ENCODE measurements at places on chromosomes 5 and 9. TPM values are rescaled to one million over a fixed set of nuclear protein-coding genes. Genes with fewer than 3 reads are reported as not detected.

GRCh38 chr5:95331358-95331757 lies 46.5 kb upstream of the MCTP1 start:
- no peaks in the 10 kb centered on the region for H3K36me3 ChIP-seq
- no peaks in the 10 kb centered on the region for H3K4me1 ChIP-seq
- H3K4me3 ChIP-seq: no peak overlapping the region
- DNase-seq: no peak
- no peaks in the 10 kb centered on the region for H3K27me3 ChIP-seq

- H3K27me3 ChIP-seq: no peaks in the 10 kb centered on the region
- DNase-seq: no peak
- H3K27ac ChIP-seq: no peak overlapping the region
These were observed 32.9 kb upstream of the STX17 start for GRCh38 chr9:99873531-99873930.

GRCh38 chr9:127161081-127161624 lies 38.7 kb upstream of the ANGPTL2 start:
- H3K4me1 ChIP-seq: no peaks in the 10 kb centered on the region
- no peak for DNase-seq
- no peak overlapping the region for H3K4me3 ChIP-seq

DNA sequence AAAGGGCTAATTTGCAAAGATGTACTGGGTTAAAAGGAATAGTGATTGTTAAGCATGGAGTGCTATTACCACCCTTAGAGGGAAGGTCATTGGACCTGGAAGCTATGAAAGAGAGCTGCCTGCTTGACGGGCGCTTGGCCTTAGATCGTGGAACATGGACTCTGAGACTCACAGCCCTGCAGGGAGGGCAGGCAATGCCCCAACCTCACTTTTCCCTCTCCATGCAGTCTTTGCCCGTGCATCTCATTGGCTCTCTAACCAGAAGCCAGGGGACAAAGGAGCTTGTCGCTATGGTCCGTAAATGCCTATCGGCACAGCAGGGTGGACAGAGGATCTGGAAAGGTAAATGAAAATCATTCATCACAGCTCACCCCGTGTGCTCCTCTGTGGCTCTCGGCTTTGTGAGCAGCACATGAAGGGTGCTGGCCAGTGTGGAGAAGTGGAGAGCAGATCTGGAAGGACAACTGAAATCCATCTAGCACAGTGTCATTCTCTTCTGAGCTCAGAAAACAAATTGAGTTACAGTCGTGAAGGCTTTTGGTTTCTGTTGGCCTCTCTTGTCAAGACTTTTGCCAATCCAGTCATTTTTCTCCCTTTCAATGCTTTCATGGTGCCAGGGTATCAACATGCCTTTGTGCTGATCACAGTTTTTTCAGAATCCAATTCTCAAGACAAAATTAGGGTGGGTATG lies 186.2 kb downstream of the SNX18 start:
- H3K27ac ChIP-seq: no peak overlapping the region
- no peaks in the 10 kb centered on the region for H3K36me3 ChIP-seq
- no peak overlapping the region for H3K4me3 ChIP-seq
- DNase-seq: no peak
- H3K4me1 ChIP-seq: no peaks in the 10 kb centered on the region
- H3K27me3 ChIP-seq: no peaks in the 10 kb centered on the region

- H3K36me3 ChIP-seq: no peaks in the 10 kb centered on the region
- no peak for DNase-seq
- no peak overlapping the region for H3K27ac ChIP-seq
- H3K4me1 ChIP-seq: no peaks in the 10 kb centered on the region
These were observed 326.9 kb downstream of the ZNF608 start for GRCh38 chr5:124419531-124419930.

DNA sequence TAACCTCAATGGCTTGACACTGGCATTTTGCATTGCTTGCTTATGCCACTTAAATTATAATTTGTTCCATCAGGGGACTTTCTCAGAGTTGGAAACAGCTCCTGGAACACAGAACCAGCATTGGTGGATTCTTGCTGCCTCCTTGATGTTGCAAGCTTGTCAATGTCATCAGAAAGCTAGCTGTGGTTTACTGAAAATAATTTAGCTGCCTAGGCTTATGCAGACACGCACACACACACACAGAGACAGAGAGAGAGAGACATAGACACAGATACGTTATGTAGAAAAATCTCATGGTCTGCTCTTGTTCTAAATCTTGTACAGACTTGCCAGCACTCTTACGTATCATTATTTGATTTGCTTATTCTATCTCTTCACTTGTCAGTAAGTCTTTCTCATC lies 78.0 kb downstream of the HMHB1 start:
- H3K4me1 ChIP-seq: no peaks in the 10 kb centered on the region
- no peaks in the 10 kb centered on the region for H3K36me3 ChIP-seq
- no peak overlapping the region for H3K4me3 ChIP-seq
- no peak overlapping the region for H3K27ac ChIP-seq
- no peaks in the 10 kb centered on the region for H3K27me3 ChIP-seq

TBC1D9B gene
- total RNA-seq: 163 TPM

IDNK gene
- 8.4 TPM for total RNA-seq

IL7R gene
- total RNA-seq: 7.8 TPM
